ENCODE measurements at places on chromosomes 1 and 21. TPM values are rescaled to one million over a fixed set of nuclear protein-coding genes. Genes with fewer than 3 reads are reported as not detected.

Gene EXO1
- 18.5 TPM for total RNA-seq

Gene CATSPERE
- 0.14 TPM for total RNA-seq

Gene KRTAP7-1
- total RNA-seq: not detected

Gene TDRD10
- total RNA-seq: not detected

Gene HMGCS2
- 10.2 TPM for total RNA-seq

Gene SLC30A2
- total RNA-seq: 1.1 TPM

Gene C1orf115
- 33.9 TPM for total RNA-seq

Gene PDIK1L
- 5.5 TPM for total RNA-seq

Gene TMEM240
- 1.0 TPM for total RNA-seq

Gene ATP6V1G3
- 4.7 TPM for total RNA-seq

Gene SELP
- total RNA-seq: not detected

Gene GBP4
- total RNA-seq: not detected

Gene CACHD1
- total RNA-seq: 18.5 TPM

Gene BMP8A
- 3.2 TPM for total RNA-seq

Gene SMYD3
- 37.7 TPM for total RNA-seq

Gene CLCNKA
- total RNA-seq: not detected

Gene B3GALT5
- 0.18 TPM for total RNA-seq

Gene NIBAN1
- total RNA-seq: 14.3 TPM

Gene LEMD1
- not detected for total RNA-seq

Gene CYP4A11
- not detected for total RNA-seq

Gene SHISA4
- 3.0 TPM for total RNA-seq

Gene FLAD1
- 51.3 TPM for total RNA-seq

Gene S1PR1
- not detected for total RNA-seq

Gene UBE4B
- total RNA-seq: 40.3 TPM

Gene JAM2
- not detected for total RNA-seq

Gene BATF3
- total RNA-seq: 0.42 TPM
